Hippocampal formation (tissue), 2 donors: ENCODE measurements at places on chromosomes 2 and 18.

GRCh38 chr2:228103379-228103778 is 78.1 kb downstream of the SPHKAP start:
- DNase-seq = no peak

DNA sequence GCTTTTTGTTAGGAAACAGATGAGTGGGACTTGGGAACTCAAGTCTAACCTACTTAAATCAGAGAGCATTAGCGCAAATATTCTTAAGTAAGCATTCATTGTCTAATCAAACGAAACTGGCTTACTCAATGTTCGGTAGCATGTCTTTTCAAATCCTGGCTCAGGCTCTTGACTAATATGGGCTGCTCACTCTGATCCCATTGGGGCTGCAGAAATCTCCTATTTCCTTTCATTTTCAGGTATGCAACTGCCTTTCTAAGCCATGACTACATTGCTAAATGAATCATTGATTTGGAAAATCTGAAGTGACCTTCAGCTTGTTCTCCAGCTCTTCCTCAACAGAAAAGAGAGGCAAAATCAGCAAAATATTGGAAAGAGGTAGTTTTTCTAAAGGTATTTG is 2084.4 kb upstream of the PIK3C3 start:
- DNase-seq = no peak

GRCh38 chr2:79770926-79771325 is 258.1 kb downstream of the CTNNA2 start:
- no peak for DNase-seq

GRCh38 chr2:173990970-173991819 is 26.0 kb upstream of the SP3 start:
- no peak for DNase-seq

DNA sequence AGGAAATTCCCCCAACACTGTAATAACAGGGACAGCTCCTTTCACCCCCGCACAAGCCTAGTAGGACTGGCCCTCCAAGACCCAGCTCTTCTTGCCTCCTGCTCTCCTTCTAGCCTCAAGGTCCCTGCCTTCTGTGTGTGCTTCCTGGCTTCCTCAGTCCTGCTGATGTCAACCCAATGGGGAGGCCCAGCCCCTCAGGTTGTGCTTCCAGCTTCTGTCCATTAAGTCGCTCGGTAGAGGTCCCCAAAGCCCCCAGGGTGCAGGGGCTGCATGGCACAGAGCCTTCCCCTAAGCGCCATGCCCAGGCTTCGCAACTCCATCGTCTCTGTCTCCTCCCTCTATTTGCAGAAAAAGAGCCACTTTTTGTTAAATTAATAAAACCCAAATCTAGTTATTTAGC is 39.0 kb downstream of the BOK start:
- DNase-seq = no peak

DNA sequence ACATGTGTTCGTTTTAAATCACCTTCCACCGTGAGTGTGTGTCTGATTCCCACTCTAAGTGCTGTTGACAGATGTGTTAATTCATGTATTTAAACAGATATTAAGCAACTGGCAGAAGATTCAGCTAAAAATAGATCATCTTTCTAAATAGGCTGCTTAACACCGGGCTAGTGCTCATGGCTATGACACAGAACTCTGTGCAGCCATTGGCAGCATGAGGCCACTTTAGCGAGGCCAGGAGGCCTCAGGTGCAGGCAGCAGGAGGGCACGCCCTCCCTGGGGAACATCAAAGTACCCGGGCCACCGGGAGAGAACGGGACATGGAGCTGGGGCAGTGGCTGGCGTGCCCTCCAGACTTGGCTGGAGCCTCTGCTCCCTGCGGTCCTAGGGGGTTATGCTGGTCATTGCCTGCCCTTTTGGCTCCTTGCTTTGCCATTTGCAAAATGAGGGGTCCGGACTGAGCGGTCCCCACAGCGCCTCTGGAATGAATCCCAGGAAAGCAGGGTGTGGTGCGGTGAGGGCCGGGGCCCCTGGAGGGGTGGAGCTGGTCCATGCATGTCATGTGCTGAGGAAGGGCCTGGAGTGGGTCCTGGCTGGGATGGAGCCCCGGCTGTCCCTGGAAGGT is 62.8 kb upstream of the HDAC4 start:
- DNase-seq = no peak

DNA sequence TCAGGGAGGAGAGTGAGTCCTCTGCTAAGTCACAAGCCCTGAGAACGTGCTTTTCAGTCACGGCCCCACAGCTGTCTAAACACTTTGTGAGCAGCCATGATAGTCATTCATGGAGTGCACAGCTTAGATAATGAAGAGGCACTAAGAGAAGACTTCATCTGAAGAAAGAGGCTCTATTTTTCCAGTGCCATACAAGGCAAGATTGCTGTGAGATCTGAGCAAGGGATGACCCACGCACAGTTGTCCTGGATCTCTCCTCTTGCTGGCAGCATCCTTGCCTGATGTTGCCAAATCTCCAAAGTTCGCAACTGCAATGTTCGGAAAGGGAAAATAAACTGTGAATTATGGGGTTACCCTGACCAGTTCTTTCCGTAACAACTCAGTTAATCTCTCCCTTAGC is 418.7 kb downstream of the MEIS1 start:
- DNase-seq = no peak

- DNase-seq = no peak
Measured at GRCh38 chr2:74457549-74458131, 598 bp upstream of the WBP1 start.

GRCh38 chr2:74739129-74739528 is 85.1 kb downstream of the SEMA4F start:
- DNase-seq = no peak

DNA sequence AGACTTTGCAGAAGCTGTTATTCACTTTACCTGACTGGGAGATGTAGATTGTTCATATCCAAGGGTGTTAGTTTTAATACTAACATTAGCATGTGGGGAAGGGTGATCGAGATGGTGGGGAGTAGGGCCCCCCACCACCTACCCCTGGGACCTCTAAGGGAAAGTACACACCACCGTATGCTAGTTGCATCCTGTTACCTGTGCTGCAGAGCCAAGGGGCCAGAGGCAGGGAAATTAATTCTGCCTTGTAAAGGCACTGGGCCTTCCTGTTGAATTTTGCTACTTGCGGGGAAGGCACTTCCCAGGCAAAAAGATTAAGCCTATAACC is 9.0 kb downstream of the STEAP3 start:
- no peak for DNase-seq

DNA sequence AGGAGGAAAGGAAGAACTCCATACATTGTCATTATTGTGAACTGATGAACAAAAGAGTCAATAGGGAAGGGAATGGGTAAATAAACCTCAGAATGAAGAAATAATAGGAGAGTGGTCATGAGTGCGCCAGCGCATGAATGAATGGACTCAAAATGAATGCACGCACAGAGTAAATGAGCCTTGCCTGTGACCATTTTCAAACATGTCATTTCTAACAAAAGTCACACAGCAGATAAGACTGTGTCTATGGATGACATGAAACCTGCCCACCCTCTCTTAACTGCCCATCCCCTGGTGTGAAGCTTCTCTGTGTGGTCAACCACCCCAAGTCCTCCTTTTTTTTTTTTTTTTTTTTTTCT is 121.1 kb upstream of the TEX51 start:
- DNase-seq = no peak

DNA sequence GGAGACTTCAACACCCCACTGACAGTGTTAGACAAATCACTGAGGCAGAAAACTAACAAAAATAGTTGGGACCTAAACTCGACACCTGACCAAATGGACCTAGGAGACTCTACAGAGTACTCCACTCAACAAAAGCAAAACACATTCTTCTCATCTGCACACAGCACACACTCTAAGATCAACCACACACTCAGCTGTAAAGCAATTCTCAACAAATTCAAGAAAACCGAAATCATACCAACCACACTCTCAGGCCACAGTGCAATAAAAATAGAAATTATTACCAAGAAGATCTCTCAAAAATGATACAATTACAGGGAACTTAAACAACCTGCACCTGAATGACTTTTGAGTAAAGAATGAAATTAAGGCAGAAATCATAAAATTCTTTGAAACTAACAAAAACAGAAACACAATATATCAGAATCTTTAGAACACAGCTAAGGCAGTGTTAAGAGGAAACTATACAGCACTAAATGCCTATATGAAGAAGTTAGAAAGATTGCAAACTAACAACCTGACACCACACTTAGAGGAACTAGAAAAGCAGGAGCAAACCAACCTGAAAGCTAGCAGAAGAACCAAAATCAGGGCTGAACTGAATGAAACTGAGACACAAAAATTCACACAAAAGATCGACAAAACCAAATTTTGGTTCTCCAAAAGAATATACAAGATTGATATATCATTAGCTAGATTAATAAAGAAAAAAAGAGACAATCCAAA is 46.3 kb downstream of the RTTN start:
- no peak for DNase-seq
